ENCODE measurements at places on chromosomes 12 and 14.

- DNase-seq, result no peak
Observed at GRCh38 chr12:50686976-50687375, 76.9 kb upstream of the ATF1 start.

- peak; percentile 64 for DNase-seq
Observed at GRCh38 chr12:98725476-98726247, 80.6 kb downstream of the APAF1 start.

GRCh38 chr14:23076785-23077408, 18.0 kb downstream of the ACIN1 start:
- peak; percentile 34 for DNase-seq

DNA sequence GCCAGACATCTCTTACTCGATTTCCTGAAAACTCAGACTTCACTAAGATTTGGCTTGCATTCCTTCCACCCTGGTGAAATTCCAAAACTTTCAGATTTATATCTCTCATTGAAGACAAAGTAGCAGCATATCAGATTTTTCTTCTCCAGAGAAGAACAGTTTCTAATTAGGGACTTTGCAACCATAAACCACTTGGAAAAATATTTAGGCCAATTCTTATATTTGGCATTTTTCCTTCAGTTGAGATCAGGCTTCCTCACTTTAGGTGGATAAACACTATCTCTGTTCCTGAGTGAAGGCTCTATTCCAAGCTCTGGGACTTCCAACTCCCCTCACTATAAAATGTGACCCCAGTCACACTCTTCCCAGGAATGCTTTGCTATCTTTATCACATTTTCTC, 1434.3 kb upstream of the FLRT2 start:
- DNase-seq, result no peak

- no peak for DNase-seq
Observed at GRCh38 chr12:108778053-108778452, 46.7 kb upstream of the CORO1C start.

DNA sequence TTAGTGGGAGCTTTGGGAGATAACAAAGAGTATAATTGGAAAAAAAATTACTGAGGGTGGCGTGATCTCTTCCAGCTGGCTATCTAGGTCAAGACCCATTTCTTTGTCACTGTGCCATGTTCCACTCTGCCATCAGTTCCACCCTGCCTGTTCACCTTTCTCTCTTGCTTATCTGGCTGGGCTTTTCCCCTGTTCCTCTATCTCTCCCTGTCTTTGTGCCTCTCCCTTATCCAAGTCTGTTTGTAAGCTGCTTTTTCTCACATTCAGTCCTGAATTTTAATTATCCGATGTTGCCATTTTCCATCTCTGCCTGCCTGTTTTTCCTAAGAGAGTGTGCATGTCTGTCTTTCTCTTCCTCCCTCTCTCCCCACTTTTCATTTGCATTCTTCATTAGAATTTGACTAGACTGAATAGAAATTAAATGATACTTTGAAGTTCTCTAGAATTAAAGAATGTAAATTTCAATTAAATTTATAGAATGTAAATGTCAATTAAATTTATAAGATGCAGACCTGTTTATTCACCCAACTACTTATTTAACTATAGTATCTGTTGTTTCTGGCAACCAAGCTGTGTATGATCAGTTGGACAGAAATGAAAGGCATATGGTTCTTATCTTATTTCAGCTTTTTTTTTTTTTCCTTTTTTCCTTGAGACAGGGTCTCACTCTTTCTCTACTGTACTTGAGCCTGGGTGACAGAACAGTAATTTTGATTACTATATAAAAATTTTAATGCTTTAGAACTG, 40.9 kb upstream of the A2ML1 start:
- no peak for DNase-seq

DNA sequence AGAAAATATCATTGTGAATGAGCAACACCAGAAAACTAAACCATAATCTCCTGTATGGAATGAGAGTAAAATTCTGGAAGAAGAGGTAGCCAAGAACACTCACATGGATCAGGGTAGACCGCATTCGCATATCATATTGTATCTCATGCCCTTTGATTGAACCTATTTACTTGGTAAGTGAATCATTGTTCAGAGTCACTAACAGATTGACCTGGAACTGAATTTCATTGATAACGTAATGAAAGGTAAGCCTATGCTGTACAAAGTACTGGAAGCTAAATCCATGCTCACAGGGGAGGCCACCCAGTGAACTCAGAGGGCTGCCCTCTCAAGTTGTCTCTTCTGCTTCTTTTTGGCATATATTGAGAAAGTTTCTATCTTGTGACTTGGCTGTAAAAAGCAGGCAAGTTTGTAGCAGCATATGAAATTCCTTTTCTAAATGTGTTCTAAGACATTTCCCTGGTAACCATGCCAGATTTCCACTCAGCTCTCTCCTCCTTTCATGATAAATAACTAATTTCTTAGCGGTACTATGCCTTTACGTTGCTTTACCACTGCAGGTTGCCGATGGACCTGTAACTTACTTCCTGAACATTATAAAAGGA, 91.4 kb downstream of the PLCZ1 start:
- DNase-seq, result no peak

GRCh38 chr12:10722905-10723746, at the start of gene YBX3:
TSS of gene YBX3 (minus strand) at chr12:10723323. CDS start at chr12:10723111, 212 bp downstream.
- peak; percentile 78 for DNase-seq

DNA sequence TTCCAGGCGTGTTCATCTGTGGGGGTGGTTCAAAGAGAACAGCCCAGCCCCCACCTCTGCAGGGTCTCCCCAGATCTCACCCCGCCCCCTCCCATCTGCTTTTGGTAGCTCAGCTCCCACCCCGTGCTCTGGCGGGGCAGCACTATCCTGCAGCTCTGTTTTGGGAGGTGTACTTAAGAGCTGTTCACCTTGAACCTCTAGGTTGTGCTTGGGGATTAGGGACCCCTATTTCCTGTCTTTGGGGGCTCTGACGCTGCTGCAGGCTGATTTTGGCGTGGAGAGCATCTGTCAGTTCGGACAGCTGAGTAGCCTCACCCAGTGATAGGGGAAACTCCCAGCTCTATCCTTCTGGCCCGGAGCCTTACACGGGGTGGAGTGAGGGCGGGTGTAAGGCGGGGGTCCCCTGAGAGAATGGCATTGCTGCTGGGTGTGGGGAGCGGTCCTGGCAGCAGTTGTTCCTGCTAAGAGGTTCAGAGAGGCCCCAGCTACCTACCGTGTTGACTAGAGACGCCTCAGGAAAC, 765 bp downstream of the TMEM120B start:
- DNase-seq, result no peak

GRCh38 chr14:33070475-33070874, 131.8 kb downstream of the NPAS3 start:
- no peak for DNase-seq

DNA sequence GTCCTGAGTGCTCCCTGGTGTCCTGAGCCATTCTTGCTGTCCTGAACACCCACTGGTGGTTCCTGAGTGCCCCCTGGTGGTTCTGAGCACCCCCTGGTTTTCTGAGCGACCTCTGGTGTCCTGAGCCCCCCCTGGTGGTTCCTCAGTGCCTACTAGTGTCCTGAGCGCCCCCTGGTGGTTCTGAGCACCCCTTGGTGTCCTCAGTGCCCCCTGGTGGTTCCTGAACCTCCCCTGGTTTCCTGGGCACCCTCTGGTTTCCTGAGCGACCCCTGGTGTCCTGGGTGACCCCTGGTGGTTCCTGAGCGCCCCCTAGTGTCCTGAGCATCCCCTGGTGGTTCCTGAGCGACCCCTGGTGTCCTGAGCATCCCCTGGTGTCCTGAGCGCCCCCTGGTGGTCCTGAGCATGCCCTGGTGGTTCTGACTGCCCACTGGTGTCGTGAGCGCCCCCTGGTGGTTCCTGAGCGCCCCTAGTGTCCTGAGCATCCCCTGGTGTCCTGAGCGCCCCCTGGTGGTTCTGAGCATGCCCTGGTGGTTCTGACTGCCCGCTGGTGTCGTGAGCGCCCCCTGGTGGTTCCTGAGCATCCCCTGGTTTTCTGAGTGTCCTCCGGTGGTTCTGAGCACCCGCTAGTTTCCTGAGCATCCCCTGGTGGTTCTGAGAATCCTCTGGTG, 473.1 kb downstream of the TMEM121 start:
- peak; percentile 44 for DNase-seq

DNA sequence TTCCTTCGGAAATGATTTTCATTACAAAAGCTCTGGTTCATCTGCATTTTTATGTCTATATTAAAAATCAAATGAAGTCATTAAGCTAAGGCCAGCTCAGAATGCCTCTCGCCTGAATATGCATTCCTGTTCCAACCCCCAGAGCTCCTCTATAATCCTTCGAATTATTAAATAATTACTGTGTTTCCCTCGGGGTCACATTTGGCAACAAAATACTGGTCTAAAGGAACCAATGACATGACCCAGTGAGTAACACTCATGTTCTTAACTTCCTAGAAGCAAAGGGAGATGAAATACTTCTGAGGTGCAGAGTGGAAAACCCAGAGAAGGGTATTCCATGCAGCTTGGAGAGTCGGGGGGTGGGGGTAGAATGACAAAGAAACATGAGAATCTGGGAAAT, 68.3 kb downstream of the FOXN3 start:
- DNase-seq, result no peak

DNA sequence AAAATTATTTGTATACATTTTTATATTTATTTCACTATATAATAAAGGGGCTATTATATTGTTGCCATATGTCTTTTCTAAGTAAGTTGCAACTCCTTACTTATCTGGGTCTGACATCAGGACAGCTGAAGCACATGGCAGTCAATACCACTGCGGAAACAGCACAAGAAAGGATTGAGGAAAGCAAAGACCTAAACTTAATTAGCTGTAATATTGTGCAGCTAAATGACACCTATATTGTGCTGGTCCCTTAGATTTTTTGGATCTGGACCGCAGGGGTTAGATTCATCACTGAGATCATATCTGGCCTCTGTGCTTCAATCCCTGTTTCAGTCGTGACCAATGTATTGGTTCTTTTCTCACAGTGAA, 359.6 kb upstream of the DIO2 start:
- DNase-seq, result no peak

GRCh38 chr14:36738269-36738668, 76.6 kb downstream of the PAX9 start:
- peak; percentile 32 for DNase-seq

DNA sequence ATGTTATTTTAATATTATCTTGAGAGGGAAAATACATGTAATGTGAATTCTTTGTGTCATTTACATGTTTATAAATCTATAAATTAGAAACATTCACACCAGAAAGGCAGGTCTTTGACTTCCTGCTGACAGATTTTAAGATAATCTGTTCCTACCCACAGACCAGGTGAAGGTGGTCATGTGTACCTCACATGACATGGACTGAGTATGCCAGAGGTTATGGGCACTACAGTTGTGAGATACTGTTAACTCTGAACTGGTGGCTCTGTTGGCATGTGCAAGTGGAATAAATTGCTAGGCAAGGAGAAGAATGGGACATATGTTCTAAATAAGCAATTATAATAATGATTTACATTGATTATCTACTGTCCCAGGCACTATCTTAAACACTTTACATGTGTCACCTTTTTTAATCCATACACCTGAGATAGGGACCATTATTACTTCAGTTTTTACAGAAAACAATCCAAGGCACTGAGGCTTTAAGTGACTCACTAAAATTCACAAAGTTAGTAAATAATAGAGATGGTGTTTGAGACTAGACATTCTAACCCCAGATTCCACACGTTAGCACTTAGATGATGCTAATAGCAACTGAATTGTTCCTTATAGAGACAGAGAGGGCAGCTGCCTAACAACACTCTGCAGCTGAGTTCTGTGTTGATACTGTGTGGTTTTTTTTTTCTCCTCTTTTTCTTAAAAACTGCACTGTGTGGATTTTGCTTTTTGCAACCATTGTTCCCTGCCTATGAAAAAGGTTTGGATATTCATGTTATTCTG, 23.8 kb downstream of the SLC16A7 start:
- no peak for DNase-seq

DNA sequence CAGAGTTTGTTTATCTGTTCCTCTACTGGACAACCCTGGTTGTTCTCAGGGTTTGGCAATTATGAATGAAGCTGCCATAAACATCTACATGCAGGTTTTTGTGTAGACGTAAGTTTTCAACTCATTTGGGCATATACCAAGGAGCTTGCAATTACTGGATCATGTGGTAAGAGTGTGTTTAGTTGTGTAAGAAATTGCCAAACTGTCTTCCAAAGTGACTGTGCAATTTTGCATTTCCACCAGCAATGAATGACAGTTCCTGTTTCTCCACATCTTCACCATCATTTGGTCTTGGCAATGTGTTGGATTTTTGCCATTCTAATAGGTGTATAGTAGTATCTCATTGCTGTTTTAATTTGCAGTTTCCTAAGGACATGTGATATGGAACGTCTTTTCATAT, 39.8 kb upstream of the FBXO33 start:
- no peak for DNase-seq

DNA sequence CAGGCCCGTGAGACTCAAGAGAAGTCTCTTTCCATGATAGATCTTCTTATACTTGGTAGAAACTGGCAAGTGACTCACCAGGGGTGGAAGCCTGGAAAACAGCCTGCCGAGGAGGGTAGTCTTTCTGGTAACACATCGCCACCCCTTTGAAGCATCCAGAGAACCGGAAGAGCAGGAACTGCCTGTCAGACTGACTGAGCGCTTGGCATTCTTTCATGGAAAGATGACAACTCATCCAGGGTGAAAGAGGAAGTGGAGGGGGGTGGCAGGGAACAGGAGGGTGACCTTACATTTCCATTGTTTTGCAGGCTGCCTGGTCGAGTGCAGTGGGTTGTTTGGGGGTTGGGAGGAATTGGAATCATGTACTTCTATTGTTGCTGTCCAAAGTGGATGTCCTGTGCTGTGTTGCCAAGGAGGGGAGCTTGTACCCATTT, 34.5 kb downstream of the PRKCH start:
- peak; percentile 96 for DNase-seq

- no peak for DNase-seq
Observed at GRCh38 chr12:8491646-8492530, 21.4 kb upstream of the CLEC4D start.

GRCh38 chr14:103705118-103705503, 10.1 kb downstream of the XRCC3 start:
- DNase-seq, result no peak

- DNase-seq, result no peak
Observed at GRCh38 chr12:124098887-124099286, 125.9 kb downstream of the ZNF664 start.

- DNase-seq, result no peak
Observed at GRCh38 chr14:103578401-103579075, 15.8 kb downstream of the COA8 start.

DNA sequence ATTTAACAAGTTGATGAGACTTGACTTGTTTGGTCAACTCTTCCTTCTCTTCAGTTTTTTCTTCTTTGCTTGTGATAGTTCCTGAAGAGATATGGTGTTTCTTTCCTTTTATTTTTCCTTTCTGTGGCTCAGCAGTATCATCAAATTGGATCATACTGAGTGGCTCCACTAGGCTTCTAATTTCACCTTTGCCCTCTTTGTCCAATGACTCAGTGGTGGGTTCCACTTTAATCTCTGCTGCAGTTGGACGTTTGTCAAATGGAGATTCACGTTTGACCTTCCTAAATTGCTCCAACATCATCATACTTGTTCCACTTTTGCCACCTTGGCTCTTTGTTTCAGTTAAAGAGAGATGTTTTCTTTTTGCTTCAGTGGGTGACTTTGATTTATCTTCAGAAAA, 41.5 kb downstream of the FAM186A start:
- peak; percentile 50 for DNase-seq

- DNase-seq, result no peak
Observed at GRCh38 chr12:5036031-5036430, 7.6 kb upstream of the KCNA5 start.
